ENCODE measurements at places on chromosomes 5 and 9.

- H3K36me3 ChIP-seq: no peaks in the 10 kb centered on the region
- no peak overlapping the region for H3K4me3 ChIP-seq
- no peaks in the 10 kb centered on the region for H3K4me1 ChIP-seq
- no peak for DNase-seq
Observed at GRCh38 chr5:185095-186070, 5.9 kb upstream of the LRRC14B start.

- DNase-seq: no peak
- H3K4me3 ChIP-seq: no peak overlapping the region
- H3K4me1 ChIP-seq: no peaks in the 10 kb centered on the region
- no peak overlapping the region for H3K27ac ChIP-seq
Observed at GRCh38 chr5:29001666-29002065, 1963.3 kb upstream of the CDH9 start.

DNA sequence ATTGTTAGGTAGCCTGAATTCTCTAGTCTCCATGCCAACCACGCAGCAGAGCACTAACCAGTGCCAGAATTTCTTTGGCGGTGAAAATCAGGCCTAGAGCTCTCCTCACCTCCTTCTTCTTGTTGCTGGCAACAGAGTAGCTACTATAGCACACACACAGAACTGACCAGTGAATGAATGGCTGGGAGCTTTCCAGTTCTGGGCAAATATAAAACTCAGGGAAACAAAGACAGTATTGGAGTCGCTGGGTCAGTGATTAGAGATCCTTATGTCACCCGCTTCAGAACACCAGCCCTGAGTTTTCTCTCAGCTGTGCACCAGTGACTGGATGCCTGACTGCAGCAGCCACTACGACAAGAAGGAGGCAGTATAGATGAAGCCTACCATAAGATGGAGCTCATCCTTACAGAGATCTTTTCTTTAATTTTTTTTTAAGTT is 26.9 kb upstream of the FEM1C start:
- no peak overlapping the region for H3K27ac ChIP-seq
- H3K27me3 ChIP-seq: no peaks in the 10 kb centered on the region
- H3K36me3 ChIP-seq: no peaks in the 10 kb centered on the region
- no peak for DNase-seq

GRCh38 chr9:121774715-121775613 is 123.5 kb downstream of the DAB2IP start:
- H3K4me3 ChIP-seq: no peak overlapping the region
- H3K4me1 ChIP-seq: no peaks in the 10 kb centered on the region
- no peak for DNase-seq

DNA sequence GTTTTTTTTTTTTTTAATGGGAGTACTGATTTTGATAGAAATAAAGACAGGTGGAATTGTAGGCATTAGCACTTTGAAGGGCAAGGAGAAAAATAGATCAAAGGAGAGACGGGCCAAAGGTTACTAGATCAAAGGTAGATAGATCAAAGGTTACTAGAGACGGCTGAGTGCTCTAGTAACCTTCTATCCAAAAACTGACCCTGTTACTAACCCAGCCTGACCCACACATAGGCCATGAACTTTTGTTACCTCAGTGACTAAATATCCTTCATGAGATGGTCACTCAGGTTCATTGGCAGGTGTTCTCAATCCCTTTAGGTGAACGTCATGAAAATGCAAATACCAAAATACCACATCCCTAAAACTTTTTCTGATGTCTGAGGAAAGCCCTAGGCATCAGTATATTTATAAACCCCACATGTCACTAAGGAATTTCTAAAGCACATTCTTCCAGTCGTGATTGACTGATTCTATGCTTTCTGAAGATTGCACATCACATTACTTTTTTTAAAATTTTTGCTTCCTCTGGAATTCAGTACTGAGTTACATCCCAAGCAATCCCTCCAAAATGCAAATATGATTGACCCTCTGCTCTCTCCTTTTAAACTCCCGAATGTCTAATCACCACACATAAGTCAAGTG is 772.7 kb downstream of the BRINP1 start:
- H3K36me3 ChIP-seq: no peaks in the 10 kb centered on the region
- no peaks in the 10 kb centered on the region for H3K4me1 ChIP-seq
- H3K27me3 ChIP-seq: no peaks in the 10 kb centered on the region

GRCh38 chr9:130921300-130921988 is 17.6 kb downstream of the FIBCD1 start:
- no peak overlapping the region for H3K4me3 ChIP-seq
- H3K27me3 ChIP-seq: no peaks in the 10 kb centered on the region
- H3K36me3 ChIP-seq: no peaks in the 10 kb centered on the region
- no peak for DNase-seq
- H3K4me1 ChIP-seq: no peaks in the 10 kb centered on the region
- no peak overlapping the region for H3K27ac ChIP-seq

GRCh38 chr5:128534726-128535125 is 3.3 kb downstream of the FBN2 start:
- H3K27me3 ChIP-seq: no peaks in the 10 kb centered on the region
- peaks cover 37% of the 10 kb centered on the region for H3K4me1 ChIP-seq
- no peak overlapping the region for H3K4me3 ChIP-seq
- no peak for DNase-seq
- H3K36me3 ChIP-seq: peaks cover 27% of the 10 kb centered on the region

GRCh38 chr9:74935008-74935407 is 17.7 kb downstream of the C9orf40 start:
- no peaks in the 10 kb centered on the region for H3K27me3 ChIP-seq
- no peak overlapping the region for H3K27ac ChIP-seq
- no peaks in the 10 kb centered on the region for H3K4me1 ChIP-seq
- H3K36me3 ChIP-seq: no peaks in the 10 kb centered on the region
- DNase-seq: no peak

DNA sequence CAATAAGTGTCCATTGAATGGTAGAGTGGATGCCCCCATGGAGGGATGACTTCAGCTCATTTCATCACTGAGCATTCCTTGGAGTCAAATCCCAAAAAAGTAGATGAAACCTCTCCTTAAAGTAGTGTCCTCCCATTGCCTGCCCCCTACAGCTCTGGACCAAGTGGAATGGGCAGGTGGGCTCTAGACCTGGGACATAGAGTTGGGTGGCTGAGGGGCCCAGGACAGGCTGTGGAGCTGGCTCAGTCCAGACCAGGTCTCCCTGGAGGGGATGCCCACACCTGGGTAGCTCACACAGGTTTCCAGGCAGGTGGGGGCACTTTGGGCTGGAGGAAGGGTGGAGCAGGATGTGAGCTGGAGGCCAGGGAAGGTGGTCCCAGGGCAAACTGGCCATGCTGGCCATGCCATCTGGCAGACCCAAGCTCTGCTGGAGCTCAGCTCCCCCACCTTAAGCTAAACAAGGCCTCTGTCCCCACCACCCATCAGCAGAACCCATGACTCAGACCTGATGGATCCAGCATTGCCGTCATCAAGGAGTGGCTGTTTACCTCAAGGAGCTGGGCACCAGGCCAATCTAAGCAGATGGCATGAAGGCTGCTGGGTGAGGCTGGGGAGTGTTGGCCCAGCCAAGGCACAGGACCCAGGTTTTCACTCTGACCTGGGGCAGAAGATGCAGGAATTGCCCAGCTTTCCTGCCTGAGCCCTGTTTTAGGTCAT is 6.2 kb upstream of the SPINK4 start:
- no peak for DNase-seq
- H3K27me3 ChIP-seq: no peaks in the 10 kb centered on the region
- H3K4me1 ChIP-seq: no peaks in the 10 kb centered on the region
- no peak overlapping the region for H3K27ac ChIP-seq
- H3K4me3 ChIP-seq: no peak overlapping the region

DNA sequence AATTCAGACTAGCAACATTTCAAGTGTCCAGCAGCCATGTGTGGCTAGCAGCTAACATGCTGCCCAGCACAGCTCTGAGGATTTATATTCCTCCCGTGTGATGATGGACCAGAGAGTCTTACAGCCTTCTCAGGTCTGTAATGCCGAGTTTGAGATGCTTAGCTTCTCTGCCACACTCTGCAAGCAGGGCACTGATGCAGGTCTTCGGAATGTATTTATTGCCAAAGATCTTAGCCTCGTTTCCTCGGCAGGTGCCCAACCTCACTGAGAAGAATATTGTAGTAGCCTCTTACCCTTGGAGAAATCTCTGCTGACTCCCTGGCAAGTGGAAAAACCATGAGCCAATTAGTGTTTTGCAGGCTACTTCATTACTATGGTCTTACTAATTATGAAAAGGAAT is 3.7 kb upstream of the RAI14 start:
- H3K4me1 ChIP-seq: peaks cover 18% of the 10 kb centered on the region
- DNase-seq: no peak
- no peaks in the 10 kb centered on the region for H3K36me3 ChIP-seq
- H3K4me3 ChIP-seq: no peak overlapping the region
